ENCODE measurements at places on chromosomes 4 and X.
A peak's percentile ranks its signal among the peaks of the same experiment; 100 is the strongest.

DNA sequence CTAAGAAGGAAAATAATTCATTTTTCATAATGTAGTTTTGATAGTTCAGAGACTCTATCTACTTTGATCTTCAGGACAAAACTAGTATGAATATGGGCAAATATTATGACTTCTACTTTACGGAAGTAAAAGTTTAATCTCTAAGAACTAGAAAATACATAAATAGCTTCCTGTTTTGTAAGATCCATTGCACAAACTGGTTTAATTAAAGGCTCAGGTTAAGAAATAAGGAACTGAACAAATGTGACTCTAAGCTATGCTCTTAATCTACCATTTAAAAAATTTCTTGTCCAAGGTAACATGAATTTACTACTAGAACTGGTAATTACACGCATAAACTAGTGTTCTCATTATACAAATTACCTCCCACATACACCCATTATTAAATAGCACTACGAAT is 360.6 kb downstream of the INPP4B start:
- DNase-seq = no peak

GRCh38 chrX:124476562-124476961 is 130.2 kb downstream of the SH2D1A start:
- DNase-seq = no peak

- DNase-seq = no peak
Observed at GRCh38 chrX:71296806-71297205, 4.7 kb upstream of the ITGB1BP2 start.

DNA sequence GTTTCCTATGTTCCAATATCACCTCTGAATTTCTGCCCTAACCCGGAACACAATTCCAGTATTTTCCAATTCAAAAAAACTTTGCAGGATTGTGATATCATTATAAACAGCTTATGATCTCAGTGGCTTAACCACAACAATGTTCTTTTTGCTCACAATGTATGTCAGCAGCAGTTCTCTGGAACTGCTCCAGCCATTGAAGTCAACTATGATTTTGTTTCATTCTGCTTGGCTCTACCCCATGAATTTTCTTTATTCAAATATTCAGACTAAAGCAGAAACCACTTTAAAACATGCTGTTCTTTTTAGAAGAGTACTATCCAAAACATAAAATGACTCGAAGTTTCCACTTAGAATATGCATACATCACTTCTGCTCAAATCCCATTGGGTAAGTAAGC is 1611.1 kb downstream of the ARAP2 start:
- DNase-seq = no peak

GRCh38 chr4:19379191-19379708 is 872.5 kb upstream of the SLIT2 start:
- no peak for DNase-seq

GRCh38 chrX:77899081-77899828 is at the start of gene COX7B:
COX7B (plus strand) TSS chrX:77899468; CDS start chrX:77899554, 86 bp downstream.
- DNase-seq = no peak

- no peak for DNase-seq
Observed at GRCh38 chr4:176063718-176064117, 1.9 kb upstream of the WDR17 start.

DNA sequence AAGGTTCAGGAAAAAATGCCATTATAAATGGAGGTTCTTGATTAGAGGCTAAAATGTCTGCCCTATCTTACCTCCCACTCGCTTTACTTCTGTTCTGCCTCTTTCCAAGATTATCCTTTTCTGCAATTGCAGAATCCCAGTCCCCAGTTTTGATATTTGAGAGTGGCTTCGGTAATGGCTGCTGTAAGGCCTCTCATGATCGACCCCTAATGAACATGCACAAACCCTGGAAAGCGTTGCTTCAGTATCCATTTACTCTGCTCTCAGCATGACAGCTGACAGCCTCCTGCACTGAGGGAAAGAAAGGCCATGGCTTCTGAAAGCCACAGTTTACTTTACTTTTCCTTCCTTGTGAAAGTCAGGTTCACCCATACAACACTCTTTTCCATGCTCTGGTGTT is 325.4 kb upstream of the GALNT7 start:
- no peak for DNase-seq

- no peak for DNase-seq
Observed at GRCh38 chrX:134501941-134502340, 42.0 kb downstream of the HPRT1 start.

DNA sequence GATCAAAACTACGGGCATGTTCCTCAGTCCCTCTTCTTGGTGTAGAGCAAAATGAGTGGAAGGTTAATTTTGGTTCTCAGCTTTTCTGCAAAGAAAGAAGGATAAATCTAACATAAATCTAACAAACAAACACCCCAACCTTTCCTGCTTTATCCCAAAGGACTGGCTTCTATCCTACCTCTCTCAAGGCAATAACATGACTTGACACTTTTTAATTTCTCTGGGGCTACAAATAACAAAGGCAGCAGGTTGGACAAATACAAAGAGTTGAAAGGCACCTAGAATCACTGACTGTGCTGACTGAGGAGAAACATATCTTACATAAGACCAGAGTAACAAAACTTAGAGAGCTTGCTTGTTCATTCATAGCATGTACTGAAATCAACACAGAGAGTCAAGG is 703.6 kb upstream of the PITX2 start:
- DNase-seq = no peak

DNA sequence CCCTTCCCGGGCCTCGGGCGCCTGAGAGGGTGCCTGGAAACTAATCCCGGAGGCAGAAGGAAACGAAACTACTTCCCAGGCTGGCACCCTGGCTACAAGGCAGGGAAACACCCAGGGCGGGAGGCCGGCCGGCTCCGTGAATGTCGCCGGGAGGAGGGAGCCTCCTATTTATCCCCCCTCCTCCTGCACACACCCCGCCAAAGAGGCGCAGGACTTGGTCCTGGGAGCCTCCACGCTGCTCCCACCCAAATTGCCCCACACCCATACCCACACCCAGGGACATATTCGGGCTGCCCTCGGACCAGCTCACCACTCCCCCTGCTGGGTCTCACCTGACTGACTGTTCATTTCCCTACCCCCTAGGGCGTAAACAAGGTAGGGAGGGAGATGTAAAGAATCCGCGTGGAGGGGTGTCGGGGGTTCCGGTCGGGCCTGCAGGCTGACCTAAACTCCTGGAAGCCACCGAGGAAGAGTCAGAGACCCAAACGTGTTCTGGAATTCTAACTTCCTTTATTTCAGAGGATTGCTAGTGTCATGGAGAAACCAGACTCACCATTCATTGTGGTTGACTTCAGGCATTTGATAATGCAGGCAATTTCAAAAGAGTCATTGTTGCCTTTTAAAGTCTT is at the start of gene BTC:
Gene BTC (minus strand): TSS at position 142 of the 629 bp plus-strand sequence. CDS start 198 bp downstream, outside the sequence.
- DNase-seq = peak; percentile 44

GRCh38 chr4:184433258-184433892 is 41.0 kb downstream of the IRF2 start:
- DNase-seq = no peak

GRCh38 chr4:154349829-154350228 is 141.8 kb downstream of the DCHS2 start:
- DNase-seq = no peak

GRCh38 chr4:94564252-94564651 is 112.5 kb downstream of the PDLIM5 start:
- no peak for DNase-seq

GRCh38 chrX:150450519-150451177 is 87.5 kb downstream of the MAMLD1 start:
- DNase-seq = no peak

GRCh38 chrX:22952010-22952409 is 47.8 kb upstream of the DDX53 start:
- DNase-seq = no peak

DNA sequence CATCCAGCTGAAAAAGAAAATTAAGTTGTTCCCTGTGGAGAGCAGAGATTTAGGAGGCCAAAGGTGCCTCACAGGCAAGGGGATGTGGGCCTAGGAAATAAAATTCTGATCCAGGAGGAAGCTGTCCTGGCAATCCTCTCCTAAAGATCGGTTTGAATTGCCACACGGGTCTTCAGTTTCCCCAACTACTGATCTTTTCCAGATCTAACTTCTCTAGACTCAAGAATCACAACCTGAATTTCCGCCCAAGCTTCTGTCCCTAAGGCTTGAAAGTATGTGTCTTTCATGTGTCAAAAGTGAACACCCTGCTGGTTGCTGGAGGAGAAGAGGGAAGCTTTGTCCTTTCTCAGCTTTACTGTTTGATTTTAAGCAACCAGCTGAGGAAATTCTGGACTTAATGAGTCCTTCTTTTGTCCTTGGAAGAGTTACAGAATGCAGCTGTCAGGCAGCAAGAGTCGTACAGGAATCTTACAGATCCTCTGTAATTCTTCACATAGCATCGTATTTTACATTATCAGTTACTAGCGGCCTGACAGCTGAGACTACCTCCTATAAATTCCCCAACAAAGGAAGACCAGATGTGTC is 93.8 kb downstream of the INPP4B start:
- DNase-seq = no peak

GRCh38 chrX:9392445-9392844 is 72.4 kb upstream of the TBL1X start:
- DNase-seq = no peak

DNA sequence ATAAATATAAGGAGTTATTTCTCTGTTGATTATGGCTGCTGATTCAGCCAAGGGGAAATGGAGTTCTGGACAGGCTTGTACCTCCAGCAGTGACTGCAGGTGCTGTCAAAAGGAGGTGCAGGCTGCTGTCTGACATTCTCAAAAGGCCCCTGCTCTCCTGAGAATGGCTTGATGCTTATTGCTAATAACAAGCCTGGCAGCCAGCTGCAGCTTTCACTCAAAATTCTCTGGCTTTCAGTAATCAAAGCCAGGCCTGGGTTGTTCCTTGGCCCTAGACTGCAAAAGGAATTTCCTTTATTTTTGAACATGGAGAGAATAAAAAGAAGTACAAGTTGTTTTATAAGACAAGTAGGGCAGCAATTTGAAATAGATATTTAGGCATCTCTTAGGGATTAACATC is 575.9 kb downstream of the MID1IP1 start:
- no peak for DNase-seq

- DNase-seq = no peak
Observed at GRCh38 chrX:78540171-78540570, 119.0 kb downstream of the RTL3 start.

Measured in Right ventricle myocardium superior (tissue), 1 donor.